ENCODE measurements at places on chromosomes 16 and 17. TPM values are rescaled to one million over a fixed set of nuclear protein-coding genes. Genes with fewer than 3 reads are reported as not detected.

- no peak for DNase-seq
These were observed 1.0 kb downstream of the MED1 start for GRCh38 chr17:39450051-39450450.

GRCh38 chr17:71905376-71906031, 215.3 kb upstream of the SOX9 start:
- DNase-seq = no peak

SDR42E1 gene
- 14.6 TPM for polyA plus RNA-seq

DNA sequence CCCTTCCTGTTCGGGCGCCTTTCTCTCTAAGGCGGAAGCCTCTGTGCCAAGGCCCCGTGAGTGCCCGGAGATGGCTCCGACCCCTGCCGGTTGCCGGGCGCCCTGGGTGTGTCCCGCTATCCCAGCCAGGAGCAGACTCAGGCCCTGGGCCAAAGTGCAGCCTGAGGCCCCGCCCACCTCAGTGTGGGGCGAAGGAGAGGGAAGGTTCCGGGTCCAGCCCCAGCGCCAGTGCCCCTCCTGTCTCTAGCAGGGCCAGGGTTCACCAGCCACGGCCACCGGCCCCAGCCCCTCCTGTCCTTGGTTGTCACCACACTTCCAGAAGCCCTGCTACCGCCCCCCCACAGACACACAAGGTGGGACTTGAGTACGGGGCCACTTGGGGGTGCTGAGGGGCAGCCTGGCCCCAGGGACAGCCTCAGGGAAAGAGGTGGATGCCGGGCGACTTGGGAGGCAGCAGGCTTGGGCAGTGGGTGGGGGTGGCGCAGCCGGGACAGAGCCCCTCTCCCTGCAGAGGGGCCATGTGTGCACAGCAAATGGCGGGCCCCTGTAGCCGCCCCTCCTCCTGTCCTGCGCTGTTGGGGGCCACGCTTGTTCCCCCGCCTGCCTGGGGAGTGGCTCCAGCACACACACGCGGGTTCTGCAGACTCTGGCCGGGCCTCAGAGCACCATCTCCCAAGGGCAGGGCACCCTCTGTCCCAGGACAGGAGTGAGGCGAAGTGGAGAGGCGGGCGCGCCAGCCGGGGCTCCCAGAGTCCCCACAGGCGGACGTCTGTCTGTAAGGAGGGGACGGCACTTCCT, 6.0 kb downstream of the C1QTNF8 start:
- DNase-seq = no peak

SBK1 gene
- polyA plus RNA-seq = 14.1 TPM

- DNase-seq = no peak
These were observed 65.6 kb upstream of the TOM1L1 start for GRCh38 chr17:54835015-54835414.

CD300E gene
- polyA plus RNA-seq = 0.11 TPM

TERF2IP gene
- 92.5 TPM for polyA plus RNA-seq

- DNase-seq = no peak
These were observed 14.3 kb downstream of the PIK3R5 start for GRCh38 chr17:8951206-8951605.

GRCh38 chr17:31390426-31390747, 1.1 kb upstream of the RAB11FIP4 start:
- DNase-seq = no peak

Measured in right renal cortex interstitium (tissue), 3 donors.